ENCODE measurements at places on chromosomes 7 and 10. TPM values are rescaled to one million over a fixed set of nuclear protein-coding genes. Genes with fewer than 3 reads are reported as not detected.

- no peak for DNase-seq
These were observed 107.2 kb upstream of the PPIF start for GRCh38 chr10:79239924-79240581.

Gene OR2A42
- 0.12 TPM for total RNA-seq

GRCh38 chr10:59234816-59235429 is 58.5 kb downstream of the PHYHIPL start:
- DNase-seq: no peak

Gene MSMB
- total RNA-seq: not detected

Gene COBL
- not detected for total RNA-seq

Gene PTPRZ1
- total RNA-seq: 2.0 TPM

GRCh38 chr10:81428456-81429134 is 446.4 kb upstream of the NRG3 start:
- DNase-seq: no peak

Gene WDR91
- 16.1 TPM for total RNA-seq

DNA sequence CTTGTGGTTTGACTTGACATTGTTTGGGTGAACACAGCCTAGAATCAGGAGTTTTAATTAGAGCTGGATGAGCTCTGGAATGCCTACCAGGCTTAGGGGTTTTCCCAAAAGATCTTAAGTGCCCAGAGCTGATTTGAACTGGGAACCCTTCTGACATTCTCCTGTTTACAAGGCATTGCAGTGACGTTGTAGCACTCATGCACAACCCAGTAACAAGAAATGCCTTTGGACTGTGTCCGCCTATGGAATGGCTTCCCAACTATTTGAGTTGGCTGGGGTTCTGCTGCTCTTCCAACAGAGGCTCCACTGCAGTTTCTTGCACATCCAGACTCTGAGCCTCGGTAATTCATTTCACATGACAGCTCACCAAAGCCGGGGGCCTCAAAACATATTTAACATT is 76.7 kb upstream of the MKX start:
- no peak for DNase-seq

DNA sequence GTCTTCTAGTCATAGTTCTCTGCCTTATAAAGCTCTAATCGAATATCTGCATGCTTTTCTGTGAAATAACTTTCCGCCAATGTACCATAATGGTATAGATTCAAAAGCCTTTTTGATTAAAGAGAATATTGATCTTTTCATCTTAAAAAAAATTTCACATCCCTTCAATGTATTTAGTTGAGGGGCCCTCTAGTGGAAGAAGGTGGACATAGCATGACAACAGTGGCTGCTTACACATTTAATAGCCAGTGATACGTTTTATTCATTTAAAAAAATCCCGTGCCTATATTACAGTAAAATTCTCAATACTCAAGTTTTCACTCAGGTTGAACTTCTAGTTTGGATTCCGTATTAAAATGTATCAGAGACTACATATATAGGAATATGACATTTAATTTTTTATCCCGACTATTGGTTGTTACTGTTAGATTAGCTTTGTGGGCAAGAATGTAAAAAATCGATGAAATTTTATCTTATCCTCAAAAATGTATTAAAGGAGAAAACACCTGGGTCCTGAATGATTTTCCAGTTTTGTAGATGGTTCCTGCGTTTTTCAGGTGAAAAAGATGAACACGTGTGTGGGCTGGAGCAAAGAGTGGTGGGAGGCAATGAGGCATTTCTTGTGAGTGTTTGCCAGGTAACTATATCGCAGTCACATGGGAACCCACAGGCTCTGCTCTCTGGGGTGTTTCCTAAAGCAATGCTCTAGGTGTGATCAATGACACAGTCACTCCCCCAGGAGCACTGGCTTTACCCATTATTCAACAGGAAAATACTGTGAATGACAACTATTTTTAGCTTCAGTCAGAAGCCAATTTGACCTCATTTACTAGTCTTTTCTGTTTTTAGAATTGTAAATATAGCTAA is 24.1 kb upstream of the PNLIP start:
- no peak for DNase-seq

DNA sequence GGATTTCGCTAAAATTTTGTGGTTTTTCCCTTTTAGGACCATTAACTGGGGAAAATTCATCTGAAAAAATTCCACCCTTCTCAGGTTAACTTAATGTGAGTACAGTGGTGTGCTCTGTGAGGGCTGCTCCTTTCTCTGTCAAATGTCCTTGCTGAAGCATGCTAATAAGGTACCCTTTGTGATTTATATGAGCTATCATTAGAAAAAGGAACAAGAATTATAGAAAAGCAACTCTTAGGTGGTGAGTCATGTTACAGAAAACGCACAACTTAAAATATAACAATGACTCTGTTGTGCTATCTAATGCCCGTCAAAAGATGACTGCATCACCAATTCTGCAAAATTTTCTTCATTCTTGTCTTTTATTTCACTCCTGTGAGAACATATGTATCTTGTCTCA is 162.0 kb upstream of the MAGI2 start:
- no peak for DNase-seq

Gene PRKG1
- 27.1 TPM for total RNA-seq

- DNase-seq: no peak
These were observed 349.8 kb downstream of the NXPH1 start for GRCh38 chr7:8783229-8783628.

Gene MYPN
- 0.10 TPM for total RNA-seq

Gene NUDT5
- total RNA-seq: 51.8 TPM

- peak; percentile 59 for DNase-seq
These were observed 29.5 kb upstream of the DNAAF5 start for GRCh38 chr7:696812-697551.

DNA sequence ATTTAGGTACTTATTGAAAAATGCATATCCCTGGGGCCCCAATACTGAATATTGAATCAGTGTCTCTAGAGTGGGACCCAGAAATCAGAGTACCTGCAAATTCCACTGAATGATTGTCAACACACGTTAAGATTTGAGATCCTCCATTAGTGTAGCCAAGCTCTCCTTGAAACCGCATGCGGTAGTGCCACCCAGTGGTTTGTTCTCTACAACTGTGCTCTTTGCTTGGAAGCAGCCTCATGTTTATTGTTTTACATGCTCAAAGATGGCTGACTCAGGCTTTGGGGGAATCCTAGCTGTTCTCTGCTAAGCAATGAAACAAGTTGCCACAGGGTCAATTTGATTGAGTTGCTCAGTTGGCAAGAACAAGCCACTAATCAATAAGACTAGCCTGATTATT is 340.2 kb upstream of the CELF2 start:
- DNase-seq: no peak

GRCh38 chr7:105769901-105770628 is 106.3 kb downstream of the ATXN7L1 start:
- DNase-seq: no peak

DNA sequence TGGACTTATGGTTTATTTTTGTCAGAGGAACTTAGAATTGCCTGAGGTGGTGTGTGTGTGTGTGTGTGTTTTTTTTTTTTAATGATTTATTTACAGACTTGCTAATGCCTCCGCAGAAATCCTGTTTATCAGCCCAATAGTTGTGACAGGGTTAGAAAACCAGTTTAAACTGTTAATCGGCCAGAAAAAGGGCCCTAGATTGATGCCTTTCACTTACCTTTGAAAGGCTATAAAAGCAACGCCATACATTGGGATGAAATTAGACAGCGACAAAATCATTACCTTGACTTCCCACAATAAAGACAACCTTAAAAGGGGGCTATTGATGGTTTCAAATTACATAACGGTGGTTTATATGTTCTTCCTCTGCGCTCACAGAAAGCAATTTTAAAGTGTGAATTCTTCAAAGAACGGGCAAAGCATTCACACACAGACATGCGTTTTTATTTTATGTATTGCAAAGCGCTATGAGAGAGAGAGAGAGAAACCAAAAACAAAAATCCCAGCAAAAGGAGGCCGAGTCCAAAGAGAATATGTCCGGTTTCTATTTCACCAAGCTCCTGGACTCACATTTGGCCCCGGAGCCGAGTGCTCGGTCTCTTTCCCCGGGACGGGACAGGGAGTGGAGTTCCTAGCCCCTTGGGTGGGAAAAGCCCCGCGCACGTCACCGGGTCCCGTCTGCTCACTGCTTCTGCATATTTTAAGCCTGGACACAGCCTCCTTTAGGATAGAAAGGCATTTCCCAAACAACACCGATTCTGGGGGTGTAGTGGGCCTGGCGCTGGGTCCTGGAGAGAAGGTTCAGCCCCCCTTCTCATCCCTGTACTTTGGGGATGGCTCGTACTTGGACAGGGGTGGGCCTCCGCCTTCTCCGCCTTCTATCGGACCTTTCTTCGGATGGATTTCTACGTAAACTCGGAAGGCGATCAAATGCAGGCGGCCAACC is 26.8 kb upstream of the VAX1 start:
- no peak for DNase-seq

Gene C10orf88
- total RNA-seq: 12.5 TPM

- no peak for DNase-seq
These were observed 147.7 kb downstream of the SH2D4B start for GRCh38 chr10:80685355-80685754.

- no peak for DNase-seq
These were observed 77.6 kb downstream of the BICC1 start for GRCh38 chr10:58590152-58590840.

DNA sequence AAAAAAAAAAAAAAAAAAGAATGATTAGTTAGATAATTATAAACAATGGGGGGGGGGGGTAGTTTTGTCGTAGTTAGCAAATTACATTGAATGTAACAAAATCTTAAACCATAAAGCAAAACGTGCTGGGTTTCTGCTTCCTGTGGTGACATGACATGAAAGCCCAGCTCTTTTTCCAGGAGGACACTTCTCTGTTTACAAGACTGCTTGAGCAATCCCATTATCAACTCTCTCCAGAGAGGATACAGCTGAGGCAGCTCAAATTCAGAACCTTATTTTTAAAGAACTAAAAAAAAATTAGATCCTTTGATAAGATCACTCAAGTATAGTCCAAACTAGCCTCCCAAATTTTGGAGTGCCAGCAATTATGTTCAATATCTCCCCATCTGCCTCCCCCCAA is 58.6 kb downstream of the ADRB1 start:
- no peak for DNase-seq

Gene SKIDA1
- total RNA-seq: 2.0 TPM

DNA sequence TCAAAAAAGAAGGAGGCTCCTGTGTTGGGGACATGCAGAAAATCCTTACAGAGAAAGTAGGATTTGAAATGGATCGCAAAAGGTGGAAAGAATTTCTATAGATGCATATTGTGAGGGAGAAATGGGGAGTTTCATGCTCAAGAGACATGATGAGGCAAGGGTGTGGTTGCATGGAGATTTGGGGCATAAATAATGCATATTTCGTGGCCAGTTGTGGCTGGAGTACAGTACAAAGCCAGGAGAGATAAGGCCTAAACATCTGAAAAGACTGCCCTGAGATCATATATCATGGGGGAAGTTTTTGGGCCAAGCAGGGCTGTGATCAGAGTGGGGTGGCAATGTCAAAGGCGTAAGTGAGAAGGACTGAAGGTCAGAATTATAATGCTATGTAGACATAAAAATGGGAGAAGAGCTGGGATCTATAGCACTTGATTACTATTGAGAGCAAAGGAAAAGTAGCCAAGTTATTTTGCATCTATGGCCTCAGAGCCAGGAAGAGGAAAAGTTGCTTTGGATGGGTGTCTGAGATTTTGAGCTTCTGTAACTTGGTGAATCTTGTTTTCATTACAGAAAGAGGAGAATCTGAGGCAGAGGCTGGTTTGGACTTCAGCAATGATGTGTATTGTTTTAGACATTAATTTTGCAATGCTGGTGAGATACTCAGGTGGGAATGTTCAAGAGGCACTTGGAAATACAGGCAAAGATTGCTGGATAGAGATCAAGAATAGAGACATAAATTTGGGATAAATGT is 166.6 kb downstream of the INHBA start:
- DNase-seq: no peak

DNA sequence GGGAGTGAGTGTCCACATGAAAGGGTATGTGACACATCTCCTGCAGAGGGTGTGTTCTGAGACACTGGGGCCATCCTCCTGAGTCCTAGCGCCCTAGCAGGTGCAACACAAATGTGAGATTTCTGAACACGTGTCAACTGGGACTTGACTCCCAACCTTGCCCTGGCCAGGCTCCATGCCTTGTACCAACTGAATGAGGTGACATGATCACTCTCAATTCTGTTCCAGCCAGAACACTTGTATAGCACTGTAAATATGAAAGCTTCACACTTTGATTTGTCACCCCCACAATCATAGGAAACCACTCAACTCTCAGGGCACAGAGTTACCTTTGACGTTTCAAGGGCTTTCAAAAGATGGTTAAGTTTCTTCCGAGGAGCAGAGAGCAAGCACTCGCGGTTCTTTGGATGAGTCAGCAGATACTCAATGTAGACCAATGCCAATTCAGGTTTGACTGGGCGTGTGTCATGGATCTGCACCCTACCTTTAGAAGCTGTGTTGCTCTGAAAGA is 48.6 kb downstream of the NCAPG2 start:
- DNase-seq: no peak

- DNase-seq: peak; percentile 60
These were observed 6.0 kb upstream of the MNX1 start for GRCh38 chr7:157016352-157017041.

GRCh38 chr7:139734395-139734794 is 43.4 kb downstream of the HIPK2 start:
- no peak for DNase-seq

Gene SCART1
- total RNA-seq: 2.4 TPM

DNA sequence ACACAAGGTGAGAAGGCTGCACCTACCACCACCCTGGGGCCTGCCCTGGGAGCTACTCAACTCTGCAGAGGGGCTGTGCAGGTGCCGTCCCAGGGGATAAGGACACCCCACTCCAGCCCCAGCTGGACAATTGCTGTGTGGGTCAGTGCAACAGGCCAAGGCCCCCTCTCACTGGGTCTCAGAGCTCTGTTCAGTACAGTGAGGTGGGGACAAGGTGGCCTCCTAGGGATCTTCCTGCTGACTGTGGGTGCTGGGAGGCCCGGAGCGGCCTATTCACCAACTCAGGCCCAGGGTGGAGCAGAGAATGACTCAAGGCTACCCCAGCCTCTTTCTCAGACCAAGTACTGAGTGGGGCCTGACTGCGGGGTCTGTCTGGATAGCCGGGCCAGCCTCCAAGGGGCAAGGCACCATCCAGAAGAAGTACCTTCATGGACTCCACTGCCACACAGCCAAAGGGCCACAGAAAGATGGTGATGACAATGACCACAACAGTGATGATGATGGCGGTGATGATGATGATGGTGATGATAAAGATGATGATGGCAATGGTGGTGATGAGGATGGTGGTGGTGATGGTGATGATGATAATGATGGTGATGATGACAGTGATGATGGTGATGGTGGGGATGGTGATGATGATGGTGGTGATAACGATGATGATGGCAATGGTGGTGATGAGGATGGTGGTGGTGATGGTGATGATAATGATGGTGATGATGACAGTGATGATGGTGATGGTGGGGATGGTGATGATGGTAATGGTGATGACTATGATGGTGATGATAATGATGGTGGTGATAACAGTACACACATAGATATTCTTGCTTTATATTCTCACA is 59.8 kb upstream of the DNAAF5 start:
- DNase-seq: no peak

All from chondrocyte (in vitro differentiated cells).